ENCODE measurements at places on chromosomes 6 and 20. TPM values are rescaled to one million over a fixed set of nuclear protein-coding genes. Genes with fewer than 3 reads are reported as not detected.

The GSTA3 gene
- not detected for total RNA-seq

The PPP2R5D gene
- total RNA-seq = 25.2 TPM

The ZNF391 gene
- total RNA-seq = 5.9 TPM

The BPIFA1 gene
- total RNA-seq = not detected

The BMP5 gene
- total RNA-seq = 1.3 TPM

The PNLDC1 gene
- total RNA-seq = 0.66 TPM

Data from breast epithelium (tissue), 4 donors.